ENCODE measurements at places on chromosomes 7 and 10.
A peak's percentile ranks its signal among the peaks of the same experiment; 100 is the strongest.

GRCh38 chr10:73850863-73851461 is 23.4 kb downstream of the CAMK2G start:
- DNase-seq: no peak

GRCh38 chr7:135392701-135393100 is 117.2 kb downstream of the CNOT4 start:
- DNase-seq: no peak

- peak; percentile 75 for DNase-seq
Observed at GRCh38 chr7:51154201-51154600, 162.4 kb downstream of the COBL start.

- no peak for DNase-seq
Observed at GRCh38 chr7:153454306-153454705, 597.9 kb upstream of the DPP6 start.

GRCh38 chr10:72330069-72330426 is 24.7 kb downstream of the DNAJB12 start:
- DNase-seq: no peak
